Left renal pelvis (tissue), 4 donors: ENCODE measurements at places on chromosomes 13 and 19.

GRCh38 chr13:49305792-49306425 lies 58.2 kb downstream of the CDADC1 start:
- no peak for DNase-seq

GRCh38 chr19:38378866-38379265 lies 4.5 kb downstream of the PSMD8 start:
- DNase-seq: no peak

DNA sequence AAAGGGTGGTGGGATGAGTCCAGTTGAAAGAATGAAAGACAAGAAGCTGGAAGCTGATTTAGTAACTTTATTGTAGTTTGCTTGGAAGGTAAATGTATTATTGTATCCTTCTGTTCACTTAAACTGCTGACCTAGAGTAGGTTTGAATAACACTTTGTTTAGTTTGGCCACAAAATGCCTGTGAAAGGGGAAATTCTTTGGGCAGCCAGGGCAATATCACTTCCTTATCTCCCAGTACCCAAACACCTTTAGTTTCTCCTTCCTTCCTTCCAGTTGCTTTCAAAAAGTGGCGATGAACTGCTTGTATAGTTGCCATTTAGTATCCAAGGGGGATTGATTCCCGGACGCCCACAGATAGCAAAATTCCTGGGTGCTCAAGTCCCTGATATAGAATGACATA lies 120.1 kb downstream of the PAN3 start:
- DNase-seq: no peak

- DNase-seq: no peak
These were observed 77.6 kb downstream of the TSC22D1 start for GRCh38 chr13:44498502-44498901.

GRCh38 chr13:110388108-110388943 lies 81.2 kb downstream of the COL4A2 start:
- no peak for DNase-seq

DNA sequence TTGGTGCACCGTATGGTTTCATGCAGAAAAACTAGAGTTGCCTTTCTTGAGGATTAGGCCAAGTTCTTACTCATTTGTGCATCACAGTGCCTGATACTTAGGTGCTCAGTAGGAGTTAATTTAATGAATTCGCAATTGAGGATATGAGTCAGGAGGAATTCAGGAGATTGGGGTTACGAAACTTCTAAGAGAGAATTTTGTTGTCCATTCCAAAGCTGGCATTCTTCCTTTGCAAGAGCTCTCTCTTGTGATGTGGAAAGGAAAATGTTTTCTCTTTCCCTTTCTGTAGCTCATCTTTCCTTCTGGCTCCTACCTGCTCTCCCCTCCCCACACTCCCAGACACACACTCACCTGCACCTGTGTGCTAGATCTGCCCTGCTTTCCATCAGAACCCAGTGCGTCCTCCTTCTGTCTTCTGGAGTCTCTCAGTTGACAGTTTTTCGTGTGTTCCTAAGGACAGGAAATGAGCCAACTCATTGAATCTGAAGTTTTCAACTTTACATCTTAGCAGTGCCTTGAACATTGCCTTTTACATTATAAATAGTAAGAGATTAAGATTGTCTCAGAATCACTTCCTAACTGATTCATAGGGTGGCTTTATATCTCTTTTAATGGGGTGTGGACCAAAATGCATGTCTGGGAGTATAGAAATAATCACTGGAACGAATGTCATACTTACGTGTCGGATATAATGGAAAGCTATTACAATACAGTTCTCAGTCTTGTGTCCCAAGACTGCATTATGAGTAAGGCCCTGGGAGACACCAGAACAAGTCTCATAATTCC lies 19.7 kb upstream of the ERCC5 start:
- DNase-seq: no peak

DNA sequence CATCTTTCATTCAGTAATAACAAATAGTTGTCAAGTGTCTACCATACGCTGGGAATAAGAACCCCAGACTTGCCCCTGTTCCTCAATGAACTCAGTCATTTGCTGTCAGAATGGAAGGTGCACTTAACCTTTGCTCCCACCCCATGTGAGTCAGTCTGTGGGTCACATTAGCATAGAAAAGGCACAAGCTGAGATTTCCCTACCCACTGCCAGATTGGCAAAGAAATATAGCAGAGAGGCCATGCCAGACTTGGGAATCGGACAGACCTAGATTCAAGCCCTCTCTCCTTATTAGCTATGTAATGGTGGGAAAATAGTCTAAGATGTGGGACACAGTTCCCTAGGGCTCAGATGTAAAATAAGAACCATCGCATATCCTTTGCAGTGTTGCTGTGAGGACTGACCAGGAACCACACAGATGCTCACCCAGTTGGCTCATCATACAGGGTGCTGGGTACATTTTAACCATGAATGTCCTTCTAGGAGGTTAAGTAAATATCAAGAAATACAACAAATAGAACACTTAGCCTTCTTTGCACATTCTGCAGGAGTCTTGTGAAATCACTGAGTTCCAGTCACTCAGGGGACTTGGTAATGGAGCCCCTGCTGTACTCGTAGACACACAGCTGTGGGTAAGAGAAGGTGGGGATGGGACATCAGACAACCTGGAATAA lies 218.2 kb downstream of the FGF14 start:
- DNase-seq: no peak

DNA sequence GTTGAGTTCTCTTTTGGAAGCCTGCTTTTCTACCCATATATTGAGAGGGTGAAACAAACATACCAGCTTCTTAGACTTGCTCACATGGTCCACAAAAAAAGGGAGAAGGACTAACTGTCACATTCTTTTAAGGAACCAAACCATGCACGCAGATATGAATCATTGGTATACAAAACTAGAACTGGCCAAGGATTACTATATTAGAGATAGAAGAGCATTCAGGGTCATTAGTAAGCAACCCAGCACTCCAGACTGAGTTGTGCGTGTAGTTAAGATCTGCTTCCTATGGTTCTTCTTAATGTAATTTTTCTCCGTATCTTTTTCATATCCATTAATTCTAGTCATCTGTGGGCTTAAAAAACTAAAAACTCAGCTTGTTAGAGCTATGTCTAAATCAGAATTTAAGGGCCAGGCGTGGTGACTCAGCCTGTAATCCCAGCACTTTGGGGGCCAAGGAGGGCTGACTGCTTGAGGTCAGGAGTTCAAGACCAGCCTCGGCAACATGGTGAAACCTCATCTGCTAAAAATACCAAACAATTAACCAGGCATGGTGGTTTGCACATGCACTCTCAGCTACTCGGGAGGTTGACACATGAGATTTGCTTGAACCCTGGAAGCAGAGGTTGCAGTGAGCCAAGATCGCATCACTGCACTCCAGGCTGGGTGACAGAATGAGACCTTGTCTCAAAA lies 19.6 kb downstream of the ALG5 start:
- no peak for DNase-seq

- no peak for DNase-seq
These were observed 48.3 kb upstream of the INTS6 start for GRCh38 chr13:51501096-51501495.

DNA sequence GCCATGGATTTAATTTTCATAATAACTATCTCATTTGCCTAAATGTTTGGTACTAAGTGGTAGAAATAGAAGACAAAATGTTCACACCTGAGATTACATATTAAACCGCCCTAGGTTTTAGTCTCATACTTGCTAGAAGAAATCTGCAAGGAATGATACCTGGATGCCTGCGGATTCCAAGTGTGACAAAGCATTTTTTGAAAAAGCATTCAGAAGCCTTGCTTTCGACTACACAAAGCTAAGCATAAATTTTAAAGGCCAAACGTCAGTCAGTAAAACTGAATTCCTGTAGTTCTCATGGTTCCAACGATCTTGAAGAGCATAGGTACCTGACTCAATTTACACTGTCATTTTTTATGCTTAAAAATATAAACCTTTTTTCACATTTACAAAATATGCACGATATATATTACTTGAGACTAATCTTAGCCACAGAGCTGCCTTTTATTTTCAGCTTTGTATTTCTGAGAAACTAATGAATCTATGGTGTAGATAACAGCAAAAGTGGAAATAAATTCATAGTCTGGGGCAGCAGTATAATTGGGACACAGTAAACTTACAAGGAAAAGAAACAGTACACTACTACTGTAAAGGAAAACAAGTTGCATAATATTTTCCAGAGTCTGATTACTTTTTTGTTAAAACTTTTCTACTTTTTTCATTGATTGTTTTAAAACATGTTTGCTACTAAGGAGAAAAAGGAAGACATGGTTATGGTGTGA lies 1.2 kb upstream of the LRRC63 start:
- DNase-seq: no peak

DNA sequence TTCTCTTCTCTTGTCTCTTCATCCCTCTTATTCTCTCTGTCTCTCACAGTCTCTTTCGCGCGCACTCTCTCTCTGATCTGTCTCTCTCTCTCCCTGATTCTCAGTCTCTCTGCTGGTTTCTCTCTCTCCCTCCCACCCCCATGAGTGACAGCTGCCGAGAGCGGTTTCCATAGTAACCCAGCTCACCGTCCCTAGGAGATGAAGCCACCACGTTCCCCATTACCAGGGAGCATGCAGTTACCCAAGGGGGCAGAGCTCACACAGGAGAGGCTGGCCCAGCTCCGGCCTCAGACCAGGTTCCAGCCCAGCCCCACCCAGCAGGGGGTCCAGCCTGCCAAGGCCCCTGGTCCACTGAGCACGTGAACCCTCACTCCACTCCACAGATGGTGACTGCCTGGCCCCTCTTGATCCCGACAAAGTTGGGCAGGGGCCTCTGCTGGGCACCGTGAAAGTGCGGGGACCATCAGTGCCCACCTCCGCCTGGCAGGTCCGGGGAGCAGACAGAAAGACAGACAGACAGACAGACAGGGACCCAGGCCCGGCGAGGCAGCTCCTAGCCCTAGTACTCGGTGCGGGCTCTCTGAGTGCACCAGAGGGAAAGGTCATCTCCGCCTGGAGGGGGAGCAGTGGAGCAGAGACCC lies 50.6 kb downstream of the CELF5 start:
- DNase-seq: no peak

DNA sequence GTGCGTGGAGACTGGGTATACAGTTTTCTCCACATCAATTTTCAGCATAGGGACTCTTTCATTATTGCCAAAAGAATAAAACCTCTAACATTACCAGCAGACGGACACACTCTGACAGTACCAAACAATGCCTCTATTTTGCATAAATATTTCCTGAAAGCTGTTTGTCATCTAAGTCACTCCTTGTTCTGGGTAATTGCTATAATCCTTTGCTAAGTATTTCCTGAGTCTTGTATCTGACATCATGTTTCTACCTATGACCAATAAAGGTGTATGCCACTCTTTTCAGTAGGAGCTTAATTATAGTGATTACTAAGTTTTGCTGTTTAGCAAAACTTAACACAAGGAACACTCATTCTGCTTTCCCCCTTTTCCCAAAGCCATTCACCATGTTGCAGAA lies 886.5 kb downstream of the SLITRK6 start:
- no peak for DNase-seq

- DNase-seq: no peak
These were observed 463.7 kb upstream of the SGCG start for GRCh38 chr13:22717036-22717435.

GRCh38 chr13:28588296-28588695 lies 70.6 kb upstream of the POMP start:
- DNase-seq: no peak

- DNase-seq: no peak
These were observed 406.4 kb downstream of the ITGBL1 start for GRCh38 chr13:101858860-101859259.

GRCh38 chr13:47337781-47338507 lies 441.1 kb upstream of the HTR2A start:
- no peak for DNase-seq

DNA sequence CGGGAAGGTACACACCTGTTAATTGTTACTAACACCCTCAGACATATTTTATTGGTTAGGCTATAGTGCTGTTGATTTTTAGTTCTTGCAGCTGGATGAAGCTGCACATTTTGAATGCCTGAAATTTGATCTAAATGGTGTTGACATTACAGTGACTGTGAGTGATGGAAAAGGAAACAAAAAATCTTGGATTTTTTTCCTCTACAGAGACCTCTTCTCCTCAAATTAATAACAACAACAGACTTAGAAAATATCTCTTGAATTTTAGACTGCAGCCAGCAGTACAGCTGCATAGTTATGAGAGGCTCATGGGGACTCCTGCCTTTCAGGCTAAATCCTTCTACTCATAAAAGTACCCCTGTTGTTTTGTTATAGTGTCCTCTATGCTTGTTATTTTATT lies 500.5 kb upstream of the SPRY2 start:
- DNase-seq: no peak

- no peak for DNase-seq
These were observed 29.6 kb downstream of the EXOC3L2 start for GRCh38 chr19:45215391-45216191.

GRCh38 chr19:1819341-1820255 lies 7.5 kb upstream of the ATP8B3 start:
- DNase-seq: no peak

GRCh38 chr13:99796175-99796819 lies 175.3 kb downstream of the ZIC5 start:
- peak; percentile 42 for DNase-seq

DNA sequence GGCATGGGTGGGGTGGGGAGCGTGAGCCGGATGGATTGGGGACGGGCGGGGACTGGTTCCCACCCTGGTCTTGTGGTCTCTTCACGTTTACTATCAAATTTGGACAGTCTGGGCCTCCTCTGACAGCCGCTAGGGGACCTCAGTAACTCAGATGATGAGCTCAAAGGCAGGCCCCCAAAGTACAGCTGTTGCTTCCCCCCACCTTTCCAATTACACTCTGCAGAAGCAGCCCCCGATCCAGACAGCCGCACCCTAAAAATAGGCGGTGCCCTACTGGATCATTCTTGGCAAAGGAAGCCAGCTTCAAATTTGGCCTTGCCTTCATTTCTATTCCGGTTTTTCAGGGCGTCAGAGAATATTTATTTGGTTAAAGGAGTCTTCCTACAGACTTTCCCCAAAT lies 1.9 kb upstream of the FOXO1 start:
- DNase-seq: no peak

DNA sequence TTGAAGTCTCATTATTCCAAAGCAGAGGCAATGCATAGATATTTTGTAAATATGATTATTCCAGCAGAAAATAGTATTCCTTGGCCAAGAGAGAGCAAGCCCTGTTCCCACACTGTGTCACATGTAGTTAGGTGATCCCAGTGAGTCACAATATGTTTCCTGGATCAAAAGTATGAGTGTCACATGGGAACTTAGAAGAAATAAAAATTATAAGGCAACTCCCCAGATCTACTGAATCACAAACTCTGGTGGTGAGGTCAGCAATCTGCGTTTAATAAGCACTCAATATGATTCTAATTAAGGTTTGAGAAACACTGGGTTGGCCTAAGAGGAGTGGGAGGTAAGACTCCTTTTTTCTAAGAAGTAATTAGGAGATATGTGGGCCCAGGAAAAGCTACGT lies 1504.5 kb upstream of the PCDH20 start:
- DNase-seq: no peak

DNA sequence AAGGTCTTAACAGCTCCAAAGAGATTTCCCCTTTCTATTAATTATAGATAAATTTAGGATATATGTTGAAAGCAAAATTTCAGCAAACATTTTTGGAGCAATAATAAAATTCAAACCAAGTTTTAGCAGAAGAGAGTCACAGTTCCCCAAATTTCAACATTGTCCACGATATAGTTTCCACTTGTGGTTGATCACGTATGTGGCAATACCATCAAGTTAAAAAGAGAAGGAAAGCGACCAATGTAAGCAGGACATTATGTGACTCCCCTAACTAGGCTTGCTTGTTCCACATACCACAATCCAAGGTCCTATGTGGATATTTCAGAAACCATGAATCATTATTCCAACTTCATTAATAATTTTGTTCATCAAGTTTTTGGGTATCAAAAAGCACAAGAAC lies 52.8 kb downstream of the ELF1 start:
- no peak for DNase-seq
